Activated T-cell treated with anti-CD3 and anti-CD28 coated beads, Interleukin-2, amount 50 U/mL, for 4 hours (primary cell): ENCODE measurements at places on chromosomes 1 and 21.
A peak's percentile ranks its signal among the peaks of the same experiment; 100 is the strongest.

GRCh38 chr1:205232127-205232820, 4.5 kb downstream of the TMCC2 start:
- no peak for DNase-seq

- DNase-seq = no peak
These were observed 3.1 kb downstream of the TRAF5 start for GRCh38 chr1:211329764-211330201.

DNA sequence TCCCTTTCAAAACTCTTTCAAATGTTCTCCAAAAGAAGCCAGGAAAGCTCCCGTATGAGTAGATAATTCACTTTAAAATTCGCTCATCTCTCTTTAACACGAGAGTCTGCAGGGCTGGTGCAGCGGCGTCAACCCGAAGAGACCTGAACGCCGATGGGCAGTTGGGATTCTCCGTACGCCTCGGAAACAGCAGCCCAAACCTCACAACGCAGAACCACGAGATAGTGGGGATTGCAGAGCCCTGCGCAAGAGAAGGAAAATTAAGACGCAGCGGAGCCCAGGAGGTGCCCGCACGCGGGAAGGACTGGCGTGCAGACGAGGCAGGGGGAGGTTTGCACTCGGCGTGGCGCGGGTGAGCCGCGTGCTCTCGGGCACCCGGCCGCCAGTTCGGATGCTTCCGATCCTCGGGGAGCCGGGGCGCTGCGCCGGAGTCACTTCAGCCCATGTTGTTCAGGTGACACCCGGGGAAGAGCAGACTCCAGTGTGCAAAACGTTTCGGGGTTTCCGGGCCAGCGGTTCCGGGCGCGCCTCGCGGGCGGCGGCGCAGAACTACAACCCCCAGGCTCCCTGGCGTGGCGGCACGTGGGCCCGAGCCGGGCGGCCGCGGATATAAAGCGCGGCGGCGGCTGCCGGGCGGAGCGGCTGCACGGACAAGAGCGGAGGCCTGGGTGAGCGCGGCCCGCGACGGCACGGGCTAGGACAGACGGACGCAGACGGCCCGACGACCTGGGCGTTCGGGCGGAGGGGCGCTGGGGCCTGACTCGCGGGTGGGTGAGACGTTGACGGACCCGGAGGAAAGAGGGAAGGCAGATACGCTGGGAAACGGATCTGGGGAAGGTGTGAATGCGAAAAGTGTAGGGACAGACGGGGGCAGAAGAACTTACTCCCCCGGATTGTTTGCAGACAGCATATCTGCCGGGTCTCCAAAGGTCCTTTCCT, at the start of gene NPL:
TSS of gene NPL (plus strand) at position 636 of the 939 bp plus-strand sequence. CDS start 4,599 bp downstream, outside the sequence.
- DNase-seq = peak; percentile 83

- no peak for DNase-seq
These were observed 415.9 kb downstream of the PLA2G4A start for GRCh38 chr1:187244623-187245022.

DNA sequence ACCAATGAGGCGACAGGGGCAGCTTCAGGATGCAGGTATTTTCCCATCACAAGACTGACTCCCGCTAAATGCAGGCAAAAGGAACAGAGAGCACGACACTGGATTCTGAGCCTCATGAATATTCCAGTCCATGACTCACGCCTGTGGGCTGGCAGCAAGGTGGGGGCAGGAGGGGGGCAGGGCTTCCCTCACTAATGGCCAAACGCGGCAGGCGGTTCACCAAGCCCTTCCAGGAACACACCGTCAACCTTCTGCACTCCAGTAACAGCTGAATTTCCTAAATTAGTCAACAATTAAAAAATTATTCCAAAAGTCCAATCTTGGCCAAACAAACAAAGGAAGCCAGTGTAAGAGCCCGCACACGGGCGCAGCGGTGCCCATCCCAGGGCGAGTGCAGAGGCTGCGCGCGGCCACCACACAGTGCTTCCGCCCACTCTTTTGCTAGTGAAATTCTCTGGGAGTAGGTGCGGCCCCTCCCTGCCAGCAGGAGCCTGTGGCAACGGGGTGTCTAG, 12.5 kb upstream of the GPR153 start:
- no peak for DNase-seq
